T-helper 2 cell treated with Interferon-gamma antibody and Interleukin-4, amounts not matched to agents 5 μg/mL and 100 μg/mL, for 36 hours (primary cell): ENCODE measurements at places on chromosomes 6 and 20.
A peak's percentile ranks its signal among the peaks of the same experiment; 100 is the strongest.

DNA sequence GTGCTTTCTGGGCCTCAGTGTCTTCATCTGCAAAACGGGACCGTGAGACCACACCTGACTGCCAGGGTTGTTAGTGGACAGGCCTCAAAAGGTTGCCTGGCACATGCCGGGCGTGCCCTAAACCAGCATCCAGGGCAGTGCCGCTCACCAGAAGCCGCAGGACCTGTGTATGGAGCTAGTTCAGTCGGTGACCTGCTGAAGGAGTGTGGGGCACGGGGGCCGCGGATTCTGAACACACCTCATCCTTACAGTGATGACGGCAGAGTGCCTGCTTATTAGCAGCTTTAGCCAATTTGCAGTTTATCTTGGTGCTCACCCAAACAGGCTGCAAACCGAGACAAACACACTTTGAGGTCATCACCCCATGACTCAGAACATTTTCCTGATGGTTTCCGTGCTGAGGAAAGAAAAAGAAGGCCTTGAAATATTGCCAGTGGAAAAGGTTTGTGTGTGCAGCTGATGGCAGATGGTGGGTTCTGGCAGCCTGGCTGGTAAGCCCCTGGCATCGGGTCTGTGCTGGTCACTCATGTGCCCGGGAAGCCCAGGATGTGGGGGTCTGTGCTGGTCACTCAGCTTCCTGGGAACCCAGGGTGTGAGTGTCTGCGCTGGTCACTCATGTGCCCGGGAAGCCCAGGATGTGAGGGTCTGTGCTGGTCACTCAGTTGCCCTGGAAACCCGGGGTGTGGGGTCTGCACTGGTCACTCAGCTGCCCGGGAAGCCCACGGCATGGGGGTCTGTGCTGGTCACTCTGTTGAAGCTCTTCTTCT, 153.8 kb downstream of the ERMARD start:
- no peaks in the 10 kb centered on the region for H3K4me1 ChIP-seq
- H3K27ac ChIP-seq = no peak overlapping the region
- no peak overlapping the region for H3K4me3 ChIP-seq

GRCh38 chr6:41358503-41358902, 23.1 kb downstream of the NCR2 start:
- no peaks in the 10 kb centered on the region for H3K36me3 ChIP-seq
- H3K4me1 ChIP-seq = no peaks in the 10 kb centered on the region
- no peak overlapping the region for H3K4me3 ChIP-seq
- peaks cover 31% of the 10 kb centered on the region for H3K27me3 ChIP-seq

- no peak overlapping the region for H3K27ac ChIP-seq
- peaks cover 7% of the 10 kb centered on the region for H3K36me3 ChIP-seq
Measured at GRCh38 chr20:37757550-37757949, 63.7 kb downstream of the CTNNBL1 start.

GRCh38 chr6:15061908-15062515, 183.9 kb upstream of the JARID2 start:
- H3K4me1 ChIP-seq = peaks cover 8% of the 10 kb centered on the region
- no peak overlapping the region for H3K4me3 ChIP-seq
- H3K27ac ChIP-seq = no peak overlapping the region
- DNase-seq = no peak
- H3K27me3 ChIP-seq = no peaks in the 10 kb centered on the region

- DNase-seq = no peak
- peaks cover 5% of the 10 kb centered on the region for H3K27me3 ChIP-seq
- H3K36me3 ChIP-seq = no peaks in the 10 kb centered on the region
- no peak overlapping the region for H3K27ac ChIP-seq
Measured at GRCh38 chr20:24007073-24007595, 18.6 kb upstream of the GGTLC1 start.

DNA sequence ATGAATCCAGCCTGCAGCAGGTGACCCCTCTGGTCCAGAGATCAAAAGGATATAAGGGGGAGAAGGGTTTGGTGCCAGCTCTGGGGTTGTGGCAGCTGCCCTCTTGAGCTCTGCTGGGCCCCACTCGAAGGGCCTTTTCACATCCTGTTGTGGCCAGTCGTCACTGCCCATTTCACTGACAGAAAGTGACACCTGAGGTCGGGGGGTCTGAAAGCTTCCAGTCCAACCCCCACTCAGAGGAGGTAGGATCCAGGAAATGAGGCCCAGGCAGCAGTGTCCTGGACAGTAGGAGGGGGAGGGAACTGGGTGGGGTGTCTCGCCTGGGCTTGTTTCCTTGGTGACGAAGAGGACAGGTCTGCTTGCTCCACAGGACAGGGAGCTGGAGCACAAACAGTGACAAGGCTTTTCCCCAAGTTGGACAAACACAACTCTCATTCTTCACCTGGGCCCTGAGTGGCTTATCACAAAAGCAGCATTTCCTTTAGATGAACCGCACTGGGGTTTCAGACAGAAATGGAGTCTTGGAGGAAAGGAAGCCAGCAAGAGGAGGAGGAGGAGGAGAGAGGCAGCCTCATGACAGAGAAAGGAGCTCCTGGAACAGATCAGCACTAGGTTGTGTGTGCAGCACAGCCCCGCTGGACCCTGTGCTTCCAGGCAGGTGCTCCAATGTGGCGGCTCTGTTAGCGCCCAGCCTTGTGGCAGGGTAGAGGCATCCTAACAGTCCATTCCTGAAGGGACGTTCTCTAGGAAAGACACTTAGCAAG, 11.0 kb downstream of the FRS3 start:
- no peaks in the 10 kb centered on the region for H3K27me3 ChIP-seq
- peak overlapping the region; percentile 64 for H3K27ac ChIP-seq
- peaks cover 13% of the 10 kb centered on the region for H3K4me1 ChIP-seq
- H3K36me3 ChIP-seq = peaks cover 7% of the 10 kb centered on the region
- H3K4me3 ChIP-seq = no peak overlapping the region
- no peak for DNase-seq

- no peak for DNase-seq
- H3K27ac ChIP-seq = peak overlapping the region; percentile 6
- no peaks in the 10 kb centered on the region for H3K36me3 ChIP-seq
- peaks cover 39% of the 10 kb centered on the region for H3K4me1 ChIP-seq
Measured at GRCh38 chr6:28211840-28212509, 13.1 kb upstream of the ZSCAN9 start.

DNA sequence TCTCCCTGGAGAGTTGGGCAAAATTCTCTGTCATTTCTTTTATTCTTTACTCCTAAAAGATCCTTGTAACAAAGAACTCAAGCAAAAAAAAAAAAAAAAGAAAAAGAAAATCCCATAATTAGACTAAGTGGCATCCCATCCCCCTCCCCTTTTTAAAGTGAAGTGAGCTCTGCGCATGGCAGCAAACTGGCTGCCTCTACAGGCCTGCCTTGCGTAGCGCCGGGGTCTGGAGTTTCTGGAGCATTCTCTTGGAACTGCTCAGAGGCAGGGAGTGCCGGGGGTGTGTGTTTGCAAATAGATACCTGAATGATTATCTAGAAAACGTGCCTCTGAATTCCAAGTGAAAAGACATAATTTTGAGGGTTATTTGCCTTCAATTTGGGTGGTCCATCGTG, 48.1 kb downstream of the FOXC1 start:
- H3K27ac ChIP-seq = no peak overlapping the region
- no peaks in the 10 kb centered on the region for H3K36me3 ChIP-seq
- no peaks in the 10 kb centered on the region for H3K4me1 ChIP-seq
- H3K27me3 ChIP-seq = no peaks in the 10 kb centered on the region
- no peak for DNase-seq

- H3K4me1 ChIP-seq = no peaks in the 10 kb centered on the region
- H3K27ac ChIP-seq = no peak overlapping the region
- H3K27me3 ChIP-seq = no peaks in the 10 kb centered on the region
- DNase-seq = no peak
- H3K4me3 ChIP-seq = no peak overlapping the region
Measured at GRCh38 chr6:23535101-23535500, 590.9 kb upstream of the NRSN1 start.

- peaks cover 7% of the 10 kb centered on the region for H3K27me3 ChIP-seq
- no peak overlapping the region for H3K27ac ChIP-seq
- peaks cover 2% of the 10 kb centered on the region for H3K36me3 ChIP-seq
- no peak for DNase-seq
- no peak overlapping the region for H3K4me3 ChIP-seq
- H3K4me1 ChIP-seq = peaks cover 7% of the 10 kb centered on the region
Measured at GRCh38 chr20:10647471-10647870, 26.3 kb downstream of the JAG1 start.

DNA sequence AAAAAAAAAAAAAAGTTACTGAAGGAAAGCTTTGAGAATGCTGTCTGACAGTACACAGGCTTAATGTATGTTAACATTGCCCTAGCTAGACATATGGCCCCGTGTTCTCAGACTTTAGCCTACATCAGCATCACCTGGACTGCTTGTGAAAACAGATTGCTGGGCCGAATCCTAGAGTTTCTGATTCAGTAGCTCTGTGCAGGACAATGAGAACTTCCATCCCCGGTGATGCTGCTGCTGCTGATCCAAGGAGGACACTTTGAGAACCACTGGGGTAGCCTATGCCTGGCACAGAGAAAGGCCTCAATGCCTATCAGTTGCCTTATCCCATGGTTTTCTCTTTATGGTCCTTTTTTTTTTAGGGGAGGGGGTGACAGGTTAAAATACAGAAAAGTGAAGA, 1.6 kb downstream of the HCK start:
- H3K27ac ChIP-seq = no peak overlapping the region
- peaks cover 2% of the 10 kb centered on the region for H3K36me3 ChIP-seq
- H3K4me1 ChIP-seq = peaks cover 14% of the 10 kb centered on the region
- peaks cover 48% of the 10 kb centered on the region for H3K27me3 ChIP-seq
- no peak for DNase-seq

GRCh38 chr6:18166312-18167036, 11.3 kb downstream of the KDM1B start:
- peaks cover 25% of the 10 kb centered on the region for H3K36me3 ChIP-seq
- no peak overlapping the region for H3K27ac ChIP-seq
- peaks cover 3% of the 10 kb centered on the region for H3K4me1 ChIP-seq
- no peak overlapping the region for H3K4me3 ChIP-seq
- no peaks in the 10 kb centered on the region for H3K27me3 ChIP-seq

DNA sequence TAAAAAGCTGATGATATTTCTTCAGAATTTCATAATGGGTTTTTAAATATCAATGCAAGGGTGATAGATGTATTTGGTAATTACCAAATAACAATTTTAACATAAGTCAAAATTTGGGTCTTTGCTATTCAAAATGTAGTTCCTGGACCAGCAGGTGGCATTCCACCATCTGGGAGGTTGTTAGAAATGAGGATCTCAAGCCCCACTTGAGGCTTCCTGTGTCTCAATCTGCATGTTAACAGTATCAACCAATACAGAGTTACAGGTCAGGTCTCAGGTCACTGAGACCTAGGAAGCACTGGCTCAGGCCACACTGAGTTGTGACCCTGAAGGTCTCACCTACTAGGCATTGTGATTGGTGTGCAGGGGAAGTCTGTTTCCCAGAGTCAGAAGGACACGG, 57.2 kb upstream of the MTRF1L start:
- no peak overlapping the region for H3K27ac ChIP-seq
- H3K27me3 ChIP-seq = no peaks in the 10 kb centered on the region
- H3K4me1 ChIP-seq = no peaks in the 10 kb centered on the region
- H3K36me3 ChIP-seq = no peaks in the 10 kb centered on the region
- DNase-seq = no peak

DNA sequence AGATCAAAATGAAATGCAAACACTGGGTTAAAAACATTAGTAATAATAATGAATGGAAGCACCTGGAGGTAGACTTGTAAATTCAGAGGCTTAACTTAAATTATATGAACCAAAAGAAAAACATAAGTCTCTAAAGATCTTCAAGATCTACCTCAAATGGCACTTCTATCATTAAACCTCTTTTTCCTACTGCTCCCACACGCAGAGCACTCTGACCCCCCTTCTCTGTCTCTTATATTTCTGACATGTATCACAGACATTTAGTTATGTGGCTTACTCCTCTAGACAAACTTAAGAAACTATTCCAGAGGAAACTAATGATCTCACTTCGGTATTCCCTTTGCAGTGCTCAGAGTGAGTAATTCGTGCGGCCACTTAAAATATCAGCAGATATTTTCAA, 1.1 kb downstream of the TBC1D32 start:
- no peak for DNase-seq
- peak overlapping the region; percentile 95 for H3K4me3 ChIP-seq
- no peaks in the 10 kb centered on the region for H3K27me3 ChIP-seq
- H3K36me3 ChIP-seq = peaks cover 2% of the 10 kb centered on the region
- peaks cover 26% of the 10 kb centered on the region for H3K4me1 ChIP-seq
- H3K27ac ChIP-seq = peak overlapping the region; percentile 99

- peak; percentile 66 for DNase-seq
- peaks cover 35% of the 10 kb centered on the region for H3K27me3 ChIP-seq
- H3K4me3 ChIP-seq = peak within 1 kb of the TSS; percentile 79
- H3K4me1 ChIP-seq = peaks cover 17% of the 10 kb centered on the region
- no peak within 1 kb of the TSS for H3K27ac ChIP-seq
Measured at GRCh38 chr6:150068720-150069648, at the start of gene ULBP3. Gene ULBP3, minus strand, starts transcription at chr6:150069121. Its CDS starts 55 bp downstream, at chr6:150069066.

DNA sequence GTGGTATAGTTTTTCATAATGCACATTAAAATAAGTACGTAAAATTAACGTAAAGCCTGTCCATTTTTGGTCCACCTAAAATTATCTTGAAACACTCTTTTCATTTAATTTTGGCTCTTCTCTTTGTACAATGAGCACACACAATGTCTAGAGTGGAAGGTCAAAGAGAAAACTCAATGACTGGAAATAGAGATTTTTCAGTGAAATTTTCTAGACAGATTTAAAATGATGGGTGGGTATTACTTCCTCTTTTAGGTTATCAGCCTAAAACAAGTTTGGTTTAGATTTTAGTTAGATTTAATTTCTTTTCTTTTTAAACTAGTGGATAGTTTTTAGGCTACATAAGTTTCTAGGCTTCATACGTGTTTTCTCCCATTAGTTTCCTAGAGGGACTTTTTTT, 24.9 kb downstream of the DSE start:
- H3K4me1 ChIP-seq = peaks cover 19% of the 10 kb centered on the region
- DNase-seq = no peak
- no peak overlapping the region for H3K27ac ChIP-seq
- H3K36me3 ChIP-seq = no peaks in the 10 kb centered on the region

DNA sequence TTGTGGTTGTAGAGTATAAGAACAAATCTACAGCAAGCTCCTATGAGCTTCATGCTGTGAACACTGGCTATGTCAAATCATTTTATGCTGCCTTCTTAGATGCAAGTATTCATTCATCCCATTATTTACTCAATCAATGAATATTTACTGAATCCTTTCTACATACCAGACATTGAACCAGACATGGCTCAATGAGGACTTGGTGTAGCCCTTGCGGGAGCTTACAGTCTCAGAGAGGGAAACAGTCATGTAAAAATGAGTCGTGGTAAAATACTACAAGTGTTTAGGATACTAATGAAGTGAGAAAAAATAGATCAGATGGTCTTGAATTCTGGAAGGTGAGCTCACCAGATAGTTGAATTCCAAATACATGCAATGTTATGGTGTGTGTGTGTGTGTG, 44.8 kb upstream of the ENPP1 start:
- no peaks in the 10 kb centered on the region for H3K36me3 ChIP-seq
- no peak for DNase-seq
- H3K4me3 ChIP-seq = no peak overlapping the region
- H3K4me1 ChIP-seq = no peaks in the 10 kb centered on the region

- no peaks in the 10 kb centered on the region for H3K27me3 ChIP-seq
- no peaks in the 10 kb centered on the region for H3K4me1 ChIP-seq
- DNase-seq = no peak
- no peak overlapping the region for H3K4me3 ChIP-seq
Measured at GRCh38 chr6:34529665-34530327, 26.3 kb downstream of the SPDEF start.
